ENCODE measurements at places on chromosomes 1 and 21.

- no peak for DNase-seq
Observed at GRCh38 chr1:63784083-63784482, 10.3 kb downstream of the ROR1 start.

DNA sequence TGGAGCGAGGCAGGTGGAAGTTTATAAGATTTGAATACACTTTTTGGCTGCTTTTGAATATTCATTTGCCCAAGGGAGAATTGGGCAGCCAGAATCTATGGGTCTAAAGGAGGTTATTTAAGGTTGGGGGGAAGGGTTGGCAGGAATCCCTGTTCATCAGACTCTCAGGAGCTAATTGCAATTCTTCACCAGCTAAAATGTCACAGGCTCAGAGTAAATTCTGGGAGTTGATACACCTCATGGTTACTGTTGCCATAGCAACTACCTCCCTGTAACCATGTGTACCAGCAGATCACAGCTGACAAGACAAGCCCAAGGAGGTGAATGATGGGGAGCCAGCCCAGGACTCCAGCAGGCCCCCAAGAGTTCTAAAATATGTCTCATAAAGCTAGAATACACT is 75.5 kb downstream of the CAMK2N1 start:
- no peak for DNase-seq

GRCh38 chr1:30852026-30852425 is 56.5 kb downstream of the SDC3 start:
- no peak for DNase-seq

- DNase-seq, result no peak
Observed at GRCh38 chr1:236099355-236099974, 34.6 kb upstream of the NID1 start.

GRCh38 chr1:14403961-14404645 is 194.4 kb upstream of the KAZN start:
- no peak for DNase-seq

GRCh38 chr1:161068306-161069234 is 1.1 kb downstream of the ARHGAP30 start:
- DNase-seq, result no peak

DNA sequence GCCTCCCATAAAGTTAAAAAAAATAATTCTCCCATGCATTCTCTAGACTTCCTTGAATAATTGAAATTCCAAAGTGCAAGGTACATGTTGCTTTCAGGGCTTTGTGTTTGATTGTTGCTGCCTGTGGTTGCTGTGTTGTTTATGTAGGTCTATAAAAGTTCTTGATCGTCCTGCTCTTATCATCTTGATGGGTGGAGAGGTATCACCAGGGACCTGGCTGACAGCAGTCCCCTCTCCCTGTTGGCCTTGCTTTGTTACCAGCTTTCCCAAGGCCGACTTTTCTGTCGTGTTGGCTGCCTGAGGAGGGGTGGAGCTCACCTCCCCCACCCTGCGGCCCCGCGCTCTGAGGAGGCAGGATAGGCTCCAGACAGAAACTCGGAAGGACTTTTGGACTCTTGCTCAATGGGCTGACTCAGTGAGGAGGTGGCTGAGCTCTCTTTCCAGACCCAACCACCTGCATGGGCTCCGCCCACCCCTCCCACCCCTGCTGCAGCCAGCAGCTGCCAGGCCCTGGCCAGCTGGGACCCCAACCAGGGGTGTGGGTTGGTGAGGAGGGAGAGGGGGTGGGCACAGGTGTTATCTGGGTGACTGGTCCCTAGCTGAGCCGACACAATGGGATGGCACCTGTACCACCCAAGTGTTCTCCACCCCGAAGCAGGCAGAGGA is 2.0 kb downstream of the INAVA start:
- no peak for DNase-seq

GRCh38 chr1:150798525-150798924 is 9.5 kb downstream of the CTSK start:
- DNase-seq, result no peak

DNA sequence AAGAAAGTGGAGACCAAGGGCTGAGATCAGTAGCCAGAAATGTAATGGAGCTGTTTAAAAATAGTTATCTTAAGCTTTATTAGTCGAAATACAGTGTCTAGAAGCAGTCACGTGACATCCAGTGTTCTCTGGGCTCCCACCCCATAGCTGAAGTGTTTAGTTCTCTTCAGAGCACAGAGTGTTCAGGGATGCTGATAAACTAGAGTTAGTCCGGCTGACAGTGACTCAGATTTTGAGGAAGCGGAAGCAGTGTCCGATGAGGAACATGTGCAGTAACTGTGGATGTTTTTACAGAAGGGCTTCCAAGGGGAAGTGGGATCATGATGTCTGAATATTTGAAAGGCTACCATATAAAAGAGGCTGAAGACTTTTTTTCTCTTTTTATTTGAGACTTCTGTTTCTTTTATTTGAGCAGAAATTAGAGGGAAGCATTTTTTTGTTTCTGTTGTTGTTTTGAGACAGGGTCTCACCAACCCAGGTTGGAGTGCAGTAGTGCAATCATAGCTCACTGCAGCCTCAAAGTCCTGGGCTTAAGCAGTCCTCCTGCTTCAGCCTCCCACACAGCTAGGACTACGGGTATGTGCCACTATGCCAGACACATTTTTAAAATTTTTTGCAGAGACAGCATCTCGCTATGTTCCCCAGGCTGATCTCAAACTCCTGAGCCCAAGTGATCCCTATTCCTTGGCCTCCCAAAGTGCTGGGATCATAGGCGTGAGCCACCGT is 124.2 kb downstream of the GALNT2 start:
- DNase-seq, result no peak

GRCh38 chr1:54064299-54064698 is 10.9 kb downstream of the TCEANC2 start:
- DNase-seq, result no peak

DNA sequence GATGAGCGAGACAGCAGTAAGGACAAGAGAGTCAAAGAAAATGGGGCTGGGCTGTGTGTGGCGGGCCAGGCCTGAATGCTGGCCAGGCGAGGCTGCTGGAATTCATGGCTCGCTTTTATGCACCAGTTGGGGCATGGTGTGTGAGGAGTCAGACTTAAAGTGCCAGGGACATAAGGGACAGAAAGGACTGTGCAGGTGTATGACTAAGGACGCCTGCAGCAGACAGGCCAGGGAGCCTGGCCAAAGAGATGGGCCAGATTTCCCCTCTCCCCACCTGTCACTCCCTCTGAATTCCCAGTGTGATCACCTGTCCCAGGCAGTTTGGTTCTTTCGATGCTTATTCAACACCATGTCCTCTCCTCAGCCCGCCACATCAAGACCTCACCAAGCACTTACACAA is 16.9 kb upstream of the SMIM12 start:
- DNase-seq, result no peak

DNA sequence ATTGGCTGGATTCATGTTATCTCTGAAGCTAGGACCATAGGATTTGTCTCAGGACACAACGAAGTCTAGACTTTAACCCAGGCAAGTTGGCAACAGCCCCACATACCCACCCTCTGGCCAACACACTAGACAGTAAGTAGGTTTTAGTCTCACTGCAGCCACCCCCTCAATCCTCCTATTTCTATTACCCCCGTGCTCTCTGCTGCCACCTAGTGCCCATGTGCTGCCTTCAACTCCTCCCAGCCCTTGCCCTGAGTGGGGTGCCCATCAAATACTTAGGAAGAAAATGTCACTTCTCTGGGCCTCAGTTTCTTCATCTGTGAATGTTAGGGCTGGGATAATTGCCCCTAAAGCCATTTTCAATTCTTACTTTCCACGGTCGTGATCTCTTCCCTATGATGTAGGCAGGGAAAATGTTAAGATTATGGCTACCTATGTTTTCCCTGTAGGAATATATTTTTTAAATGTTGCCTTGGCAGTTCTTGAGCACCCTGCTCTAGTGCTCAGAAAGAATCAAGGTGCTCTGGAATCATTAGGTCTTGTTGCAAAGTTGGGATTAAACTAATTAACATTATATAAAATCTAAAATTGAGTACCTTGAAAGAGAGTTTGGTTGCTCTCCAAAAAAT is 213.0 kb downstream of the LMX1A start:
- DNase-seq, result no peak

All from iPS DF 19.7 (cell line).